Omental fat pad (tissue), 4 donors: ENCODE measurements at places on chromosomes 3 and 15.

DNA sequence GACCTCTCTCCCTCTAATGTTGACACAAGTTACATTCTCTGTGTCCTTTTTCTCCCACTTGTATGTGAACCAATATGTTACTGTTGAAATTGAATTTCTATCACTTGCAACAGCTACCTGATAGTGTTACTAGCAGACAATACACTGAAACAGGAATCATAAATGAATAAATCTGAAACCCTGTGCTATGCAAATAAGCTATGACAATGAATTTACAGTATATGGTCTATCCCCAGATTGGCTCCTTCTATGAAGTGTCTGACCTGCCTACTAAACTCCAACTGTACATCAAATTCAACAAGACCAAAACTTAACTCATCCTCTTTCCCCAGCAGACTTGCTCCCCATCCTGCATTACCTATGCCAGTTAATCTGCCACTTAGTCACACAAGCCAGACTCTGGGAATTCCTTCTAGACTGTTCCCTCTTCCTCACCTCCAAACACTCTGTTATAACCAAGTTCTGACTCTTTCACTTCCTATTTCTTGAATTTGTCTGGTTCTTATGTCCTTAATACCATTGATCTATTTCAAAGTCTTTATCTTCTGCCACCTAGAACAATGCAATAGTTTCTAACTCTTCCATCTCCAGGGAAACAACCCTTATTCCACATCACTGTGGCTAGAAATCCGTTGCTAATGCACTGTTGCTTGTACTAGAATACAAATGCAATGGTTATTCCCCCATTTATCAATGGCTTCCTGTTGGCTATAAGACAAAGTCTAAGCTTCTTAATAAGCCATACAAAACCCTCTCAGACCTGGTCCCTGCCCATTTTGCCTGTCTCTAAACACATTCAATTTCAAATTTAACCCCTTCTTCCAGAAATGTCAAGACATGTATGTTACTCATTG is 13.4 kb upstream of the ZNF639 start:
- no peak for DNase-seq

DNA sequence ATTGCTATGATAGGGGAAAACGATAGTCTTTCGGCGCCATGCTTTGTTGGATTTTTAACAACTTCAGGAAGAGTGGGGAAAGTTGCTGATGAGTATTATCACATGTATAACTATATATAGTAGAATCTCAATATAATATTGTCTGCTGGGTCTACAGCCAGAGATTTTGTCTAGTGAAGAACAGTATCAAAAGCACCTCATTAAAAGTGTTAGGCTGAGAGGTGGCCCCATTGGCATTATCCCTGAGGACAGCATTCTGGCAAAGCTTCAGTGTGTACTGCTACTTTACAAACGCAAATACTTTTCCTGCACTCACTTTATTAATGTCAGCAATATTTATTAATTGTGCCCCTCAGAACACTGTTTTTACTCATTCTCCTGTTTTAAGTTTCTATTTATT is 11.8 kb downstream of the QTRT2 start:
- no peak for DNase-seq

DNA sequence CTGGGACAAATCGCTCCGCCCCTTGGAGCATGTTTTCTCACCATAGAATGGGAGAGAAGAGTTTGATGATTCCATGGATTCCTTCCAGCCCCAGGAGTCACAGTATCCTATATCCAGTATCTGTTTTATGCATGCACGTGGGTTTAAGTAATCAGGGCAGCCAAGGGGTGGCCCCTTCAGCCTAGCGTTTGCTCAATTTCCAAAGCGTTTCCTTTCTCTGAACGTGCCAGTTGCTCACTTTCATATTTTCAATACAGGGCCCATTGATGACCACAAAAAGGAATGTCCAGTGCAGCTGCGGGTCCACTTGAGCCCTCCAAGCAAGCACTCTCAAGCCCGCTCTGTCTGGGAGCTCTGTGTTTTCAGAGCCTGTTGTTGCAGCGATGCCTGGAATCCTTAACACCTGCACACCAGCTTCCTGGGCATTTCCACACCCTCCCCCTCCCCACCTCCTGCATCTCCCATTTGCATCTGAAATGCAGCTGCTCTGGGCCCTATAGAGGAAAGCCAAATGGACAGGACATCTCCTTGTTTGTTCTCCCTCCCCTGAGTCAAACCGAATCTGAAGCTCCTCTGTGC is 164.3 kb upstream of the LPP start:
- no peak for DNase-seq

- DNase-seq, result no peak
Observed at GRCh38 chr3:68945225-68945624, 12.9 kb upstream of the TAFA4 start.

GRCh38 chr3:45143673-45144671 is 2.2 kb downstream of the CDCP1 start:
- DNase-seq, result no peak

DNA sequence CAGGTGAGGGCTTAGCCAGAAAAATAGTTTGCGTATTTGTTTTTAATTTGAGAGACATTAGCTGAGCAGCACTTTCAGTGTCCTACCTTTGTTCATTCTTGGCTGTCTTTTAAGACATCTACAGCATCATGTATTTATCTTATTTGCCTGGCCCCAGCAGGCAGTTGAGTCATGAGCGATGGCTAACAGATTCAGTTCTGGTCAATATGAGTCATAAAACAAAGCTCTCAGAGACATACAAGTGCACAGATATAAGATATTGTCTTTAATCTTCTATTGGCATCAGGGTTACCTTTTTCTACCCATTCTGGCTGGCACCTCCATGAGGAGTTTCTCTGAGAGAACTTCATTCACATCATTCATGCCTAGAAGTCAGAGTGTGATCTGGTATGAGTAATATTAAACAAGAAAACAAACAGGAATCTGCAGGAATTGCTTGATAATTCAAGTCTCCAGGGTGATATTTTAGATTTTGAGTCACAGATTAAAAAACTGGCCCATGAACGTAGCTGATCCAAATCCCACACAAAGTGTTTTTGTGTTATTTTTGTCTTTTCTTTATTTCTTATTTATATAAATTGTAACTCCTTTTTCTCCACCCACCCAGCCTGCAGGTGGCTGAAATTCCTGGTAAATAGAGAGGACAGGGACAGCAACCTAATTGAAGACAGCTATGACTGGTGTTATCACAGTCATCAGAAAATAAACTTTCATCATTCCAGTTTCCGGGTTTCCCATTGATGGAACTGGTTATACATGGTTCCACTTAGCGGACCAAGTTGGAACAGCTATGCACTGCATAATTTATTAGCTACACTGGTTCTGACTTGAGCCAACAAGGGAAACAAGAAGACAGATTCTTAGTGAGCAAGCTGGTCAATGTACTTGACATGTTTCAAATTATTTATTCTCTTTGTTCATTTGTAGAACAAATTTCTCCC is 47.3 kb downstream of the PLSCR2 start:
- no peak for DNase-seq

DNA sequence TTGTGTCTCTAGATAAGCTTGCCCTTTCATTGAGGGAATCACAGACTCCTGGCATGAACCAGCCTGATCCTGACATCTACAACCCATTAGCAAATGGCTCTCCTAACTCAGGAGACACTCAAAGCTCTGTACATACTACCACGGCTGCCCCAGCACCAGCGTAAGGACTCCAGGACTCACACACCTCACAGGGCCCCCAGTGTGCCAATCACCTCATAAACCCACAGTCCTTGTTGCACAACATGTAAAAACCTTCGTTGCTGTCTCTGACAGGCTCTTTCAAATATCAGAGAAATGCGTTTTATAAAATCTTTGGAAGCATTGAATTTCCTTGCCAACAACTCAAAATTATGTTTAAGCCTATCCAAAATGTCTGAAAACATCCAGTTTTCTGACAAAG is 7.3 kb downstream of the FYCO1 start:
- DNase-seq, result no peak

DNA sequence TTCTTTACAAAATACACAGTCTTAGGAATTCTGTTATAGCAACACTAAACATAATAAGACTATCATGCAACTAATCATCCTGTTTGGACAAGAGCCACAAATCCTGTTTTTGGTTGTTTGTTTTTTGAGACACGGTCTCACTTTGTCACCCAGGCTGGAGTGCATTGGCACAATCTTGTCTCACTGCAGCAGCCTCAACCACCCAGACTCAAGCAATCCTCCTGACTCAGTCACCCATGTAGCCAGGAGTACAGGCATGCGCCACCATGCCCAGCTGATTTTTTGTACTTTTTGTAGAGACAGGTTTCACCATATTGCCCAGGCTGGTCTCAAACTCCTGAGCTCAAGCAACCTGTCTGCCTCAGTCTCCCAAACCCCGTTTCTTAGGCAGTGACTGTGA is 28.3 kb downstream of the NEDD4 start:
- DNase-seq, result no peak

DNA sequence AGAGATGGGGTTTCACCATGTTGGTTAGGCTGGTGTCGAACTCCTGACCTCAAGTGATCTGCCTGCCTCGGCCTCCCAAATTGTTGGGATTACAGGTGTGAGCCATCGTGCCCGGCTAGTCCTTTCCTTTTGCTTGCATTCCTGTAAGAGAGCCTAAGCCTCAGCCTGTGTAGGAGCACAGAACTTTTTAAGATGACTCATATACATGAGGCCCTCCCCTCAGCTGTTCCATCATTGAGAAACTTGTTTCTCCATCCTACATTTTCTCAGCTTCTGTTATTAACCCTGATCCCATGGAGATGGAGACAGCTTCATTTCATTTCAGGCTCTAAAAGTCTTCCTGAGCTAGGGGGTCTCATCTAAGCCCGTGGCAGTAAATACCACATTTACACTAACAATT is 123.3 kb downstream of the PLOD2 start:
- DNase-seq, result no peak

- DNase-seq, result no peak
Observed at GRCh38 chr3:61422945-61423673, 138.3 kb upstream of the PTPRG start.
